Urothelium cell line (cell line): ENCODE measurements at places on chromosomes 12 and 14.

GRCh38 chr12:2447861-2448260 is 346.9 kb upstream of the FKBP4 start:
- DNase-seq = no peak

DNA sequence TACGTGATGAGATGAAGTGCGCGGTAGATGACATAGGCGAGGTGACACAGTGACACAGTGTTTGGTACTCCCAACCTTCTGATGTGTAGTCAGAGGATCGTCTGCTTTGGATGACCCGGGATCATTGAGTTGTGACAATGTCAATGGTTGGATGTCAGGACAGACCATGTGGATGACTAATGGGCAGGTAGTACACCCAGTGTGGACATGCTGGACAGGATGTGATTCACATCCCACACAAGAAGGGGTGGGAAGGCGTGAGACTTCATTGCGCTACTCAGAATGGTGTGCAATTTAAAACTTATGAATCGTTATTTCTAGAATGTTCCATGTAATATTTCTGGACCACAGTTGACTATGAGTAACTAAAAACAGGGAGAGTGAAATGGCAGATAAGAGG is 23.8 kb downstream of the MAP3K9 start:
- DNase-seq = no peak

- no peak for DNase-seq
These were observed 257.4 kb upstream of the ATP2B1 start for GRCh38 chr12:89965993-89966392.

GRCh38 chr12:104455578-104456416 is 951 bp upstream of the CHST11 start:
- DNase-seq = no peak

GRCh38 chr12:99146185-99146584 is 501.1 kb downstream of the APAF1 start:
- no peak for DNase-seq

DNA sequence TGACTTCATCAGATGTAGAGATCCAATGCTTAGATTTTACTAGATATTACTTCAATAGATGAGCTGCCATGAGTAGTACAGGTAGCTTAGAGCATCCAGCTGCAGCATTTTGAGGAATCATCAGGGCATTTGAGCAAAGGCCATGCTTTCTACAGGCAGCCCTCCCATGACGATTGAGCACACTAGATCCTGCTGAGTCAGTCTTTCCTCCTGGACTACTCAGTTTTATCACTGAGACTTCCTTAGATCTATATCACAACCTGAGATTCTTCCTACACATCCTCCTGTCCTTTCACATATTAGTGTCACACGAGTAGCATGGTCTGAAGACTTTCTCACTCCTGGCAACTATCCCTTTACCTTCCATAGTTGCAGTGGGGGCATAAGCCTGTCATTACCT is 1401.8 kb downstream of the FSCB start:
- DNase-seq = no peak

- DNase-seq = peak; percentile 84
These were observed 820 bp downstream of the BICDL1 start for GRCh38 chr12:119989731-119990381.

GRCh38 chr12:49916129-49916919 is 12.6 kb upstream of the FAIM2 start:
- DNase-seq = no peak

- peak; percentile 40 for DNase-seq
These were observed 456.2 kb downstream of the FOXG1 start for GRCh38 chr14:29222671-29223268.

- peak; percentile 8 for DNase-seq
These were observed 522.5 kb downstream of the VRK1 start for GRCh38 chr14:97319691-97320090.

DNA sequence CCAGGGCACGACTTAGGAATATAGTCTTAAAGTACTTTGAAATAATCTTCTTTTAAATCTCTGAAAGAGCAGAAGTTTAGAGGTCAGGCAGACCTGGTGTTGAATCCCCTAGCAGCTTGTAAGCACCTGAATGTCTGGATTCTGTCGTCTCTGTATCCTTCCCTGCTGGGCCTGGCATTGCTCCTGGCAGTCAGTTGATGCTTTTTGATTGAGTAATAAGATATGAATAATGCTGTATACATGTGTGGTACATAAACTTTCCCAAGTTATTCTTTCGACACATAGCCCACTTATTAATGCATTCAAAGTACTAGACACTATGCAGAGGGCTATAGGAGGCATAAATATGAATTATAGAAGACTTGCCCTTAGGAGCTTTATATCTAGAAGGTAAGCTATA is 31.4 kb downstream of the EVL start:
- DNase-seq = no peak

GRCh38 chr14:70832561-70833305 is 23.4 kb upstream of the MAP3K9 start:
- DNase-seq = no peak

DNA sequence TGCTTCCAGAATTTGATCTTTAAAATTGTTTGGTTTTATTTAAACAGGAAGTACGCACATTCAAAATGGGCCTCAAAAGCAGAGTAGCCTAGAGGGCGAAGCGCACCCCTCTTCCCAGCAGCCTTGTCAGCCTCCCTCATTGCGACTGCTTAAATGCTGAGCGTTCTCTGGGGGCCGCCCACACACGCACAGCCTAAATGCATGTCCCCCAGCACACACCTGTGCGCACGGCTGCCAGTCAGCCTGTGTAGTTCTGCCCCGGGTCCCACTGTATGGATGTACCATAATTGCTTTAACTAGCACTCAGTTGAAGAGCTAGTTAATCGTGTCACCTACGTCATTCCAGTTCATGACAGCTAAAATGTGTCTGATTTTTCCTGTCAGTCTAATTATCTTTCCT is 79.3 kb downstream of the TESC start:
- DNase-seq = no peak

GRCh38 chr14:54609576-54609975 is 42.6 kb downstream of the SAMD4A start:
- DNase-seq = no peak
